Activated CD4-positive, alpha-beta T cell treated with anti-CD3 and anti-CD28 coated beads, Interleukin-2, amount 50 U/mL, for 16 hours (primary cell): ENCODE measurements at places on chromosomes 12 and 14.

DNA sequence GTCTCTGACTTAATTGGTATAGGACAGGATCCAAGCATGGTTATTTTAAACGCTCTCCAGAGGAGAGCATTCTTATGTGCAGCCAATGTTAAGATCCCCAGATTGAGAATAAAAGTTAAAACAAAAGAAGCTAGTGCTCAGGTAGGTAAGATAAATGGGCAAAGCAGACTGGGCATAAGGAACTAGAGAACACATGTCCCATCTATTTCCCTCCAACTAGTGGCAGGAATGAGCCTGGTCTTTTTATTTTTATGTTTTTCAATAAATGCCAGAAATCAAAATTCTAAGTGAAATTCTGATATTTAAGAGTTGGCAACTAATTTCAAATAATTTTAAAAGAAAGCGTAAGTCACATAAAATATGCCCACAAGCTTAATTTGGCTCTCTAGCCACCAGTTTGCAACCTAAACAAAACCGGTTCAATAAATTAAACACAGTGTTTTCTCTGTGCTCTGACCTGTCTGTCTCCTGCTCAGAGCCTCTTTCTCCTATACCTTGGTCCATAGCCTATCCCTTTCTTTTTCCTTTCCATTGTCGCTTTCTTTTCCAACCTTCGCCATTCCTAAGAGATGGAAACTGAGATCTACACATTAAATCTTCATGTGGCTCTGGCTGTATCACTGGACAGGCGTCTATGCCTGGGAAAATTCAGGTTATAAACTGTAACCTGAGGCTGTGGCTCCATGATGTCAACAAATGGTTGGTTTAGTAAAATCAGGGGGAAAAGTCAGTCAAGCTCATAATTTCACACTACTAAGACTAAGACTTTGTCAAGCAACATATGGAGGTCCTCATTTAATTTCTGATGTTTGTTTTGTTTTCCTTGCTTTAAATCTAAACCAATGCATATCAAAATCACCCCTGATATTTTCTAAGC, 5.5 kb downstream of the SLC38A1 start:
- no peak for DNase-seq

DNA sequence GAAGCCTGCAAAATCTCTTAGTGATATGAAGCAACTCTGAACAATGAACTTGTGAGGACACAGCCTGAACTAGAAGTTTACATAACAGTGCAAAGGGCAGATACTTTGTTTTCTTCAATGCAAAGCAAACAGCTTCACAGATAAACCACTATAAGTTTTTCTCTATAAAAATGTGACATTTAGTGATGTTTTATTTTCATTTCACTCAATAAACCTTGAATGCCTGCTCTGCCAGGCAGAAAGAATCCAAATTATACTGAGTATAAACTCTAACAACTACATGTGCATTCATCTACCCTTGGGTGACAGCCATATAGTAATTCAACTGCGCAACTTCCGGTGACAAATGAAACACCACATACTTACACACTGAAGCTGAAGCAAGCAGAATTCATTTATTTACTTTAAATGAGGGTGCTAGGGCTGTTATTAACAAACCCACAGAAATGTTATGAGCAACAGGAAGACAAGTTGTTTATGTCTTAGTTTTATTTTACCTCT, 10.3 kb downstream of the DCP1B start:
- peak; percentile 77 for DNase-seq

DNA sequence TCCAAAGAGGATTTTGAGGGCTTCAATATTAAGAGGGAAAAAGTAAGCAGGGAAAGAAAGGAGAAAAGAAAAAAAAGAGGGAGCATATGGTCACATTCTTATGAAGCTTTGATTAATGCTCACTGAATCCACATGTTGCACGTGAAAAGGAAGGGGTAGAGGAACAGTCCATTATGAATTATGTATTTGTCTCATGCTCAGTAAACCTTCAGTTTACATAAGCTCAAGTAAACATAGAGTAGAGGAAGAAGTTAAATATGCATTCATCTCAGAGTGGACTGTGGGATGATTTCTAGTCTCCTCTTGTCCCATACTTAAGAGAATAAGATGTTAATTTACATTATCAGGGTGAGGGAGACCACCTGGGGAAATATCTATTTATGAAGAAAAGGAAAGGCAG, 334.5 kb downstream of the IPO8 start:
- no peak for DNase-seq

DNA sequence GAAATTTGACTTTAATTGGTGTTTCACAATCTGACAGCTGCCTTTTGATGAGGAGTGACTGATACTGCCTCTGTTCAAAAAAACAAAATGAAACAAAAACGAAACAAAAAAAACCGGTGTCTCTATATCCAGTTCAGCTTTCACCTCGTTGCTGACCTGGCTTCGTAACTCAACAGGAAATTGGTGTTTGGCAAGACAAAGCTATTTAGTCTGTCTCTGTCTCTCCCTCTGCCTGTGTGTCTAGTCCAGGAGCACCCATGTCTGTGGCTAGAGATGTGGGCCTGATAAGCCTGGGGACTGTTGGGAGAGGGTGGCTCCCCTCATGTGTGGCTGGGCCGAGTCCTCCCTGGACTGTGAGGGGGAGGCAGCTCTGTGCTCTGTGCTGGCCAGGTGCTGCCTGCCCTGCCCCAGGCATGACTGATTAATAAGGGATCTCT, 11.3 kb downstream of the CACNA1C start:
- DNase-seq = peak; percentile 32

DNA sequence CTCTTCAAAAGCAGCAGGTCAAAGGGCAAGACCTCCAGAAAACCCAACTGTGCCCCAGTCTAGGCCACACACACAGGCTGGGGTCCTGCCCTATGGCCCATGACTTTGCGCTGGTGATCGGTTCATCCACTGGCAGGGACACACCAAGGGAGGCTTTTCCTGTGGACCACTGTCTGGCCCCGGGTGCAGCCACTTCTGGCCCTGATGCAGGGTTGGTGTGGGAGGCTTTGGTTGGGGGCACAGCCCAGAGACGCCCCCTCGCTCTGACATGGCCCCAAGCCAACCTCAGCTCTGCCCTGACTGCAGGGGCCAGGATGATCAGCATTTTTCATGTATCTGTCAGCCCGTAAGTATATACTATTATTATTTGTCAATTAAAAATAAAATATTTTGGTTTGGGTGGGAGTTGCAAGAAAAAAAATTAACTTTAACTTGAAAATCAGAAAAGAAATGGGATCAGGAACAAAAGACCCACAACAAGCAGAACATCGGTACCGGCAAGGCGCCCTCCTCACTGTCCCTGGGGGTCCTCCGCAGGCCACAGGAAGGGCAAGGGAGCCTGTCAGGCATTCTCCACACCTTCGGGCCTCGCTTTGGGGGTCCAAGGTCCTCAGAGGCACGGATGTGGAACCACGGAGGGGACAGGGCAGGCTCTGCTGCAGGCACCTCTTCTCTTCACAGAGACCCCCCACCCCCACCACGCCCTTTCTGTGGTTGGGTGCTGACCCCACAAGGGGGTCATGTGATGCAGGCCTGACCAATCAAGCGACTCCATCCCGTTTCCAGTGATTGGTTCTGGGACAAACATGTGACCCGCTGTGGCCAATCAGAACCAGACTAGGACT, 181.5 kb upstream of the SFSWAP start:
- DNase-seq = no peak

DNA sequence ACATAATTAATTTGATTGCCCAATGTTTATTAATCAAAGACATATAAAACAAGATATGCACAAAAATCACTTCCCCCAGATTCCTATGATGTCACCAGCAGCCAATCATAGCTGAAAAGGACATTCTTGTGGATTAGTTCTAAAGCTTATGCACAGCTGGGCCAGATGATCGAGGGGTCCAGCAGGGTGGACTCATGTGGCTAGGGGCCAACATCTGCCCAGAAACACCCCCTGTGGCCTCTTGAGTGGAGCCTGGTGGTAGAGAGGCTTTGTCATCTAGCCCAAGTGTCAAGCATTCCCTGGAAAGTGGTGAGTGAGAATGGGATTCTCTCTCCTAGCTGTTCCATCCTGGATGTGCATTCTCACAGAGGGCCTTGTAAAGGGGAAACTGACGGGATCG, 590.0 kb downstream of the BCL11B start:
- DNase-seq = no peak

- no peak for DNase-seq
Observed at GRCh38 chr12:78145398-78145797, 314.7 kb downstream of the NAV3 start.

- no peak for DNase-seq
Observed at GRCh38 chr12:54504550-54504949, 7.0 kb downstream of the NCKAP1L start.

- no peak for DNase-seq
Observed at GRCh38 chr14:36944307-36945010, 227.9 kb downstream of the SLC25A21 start.

DNA sequence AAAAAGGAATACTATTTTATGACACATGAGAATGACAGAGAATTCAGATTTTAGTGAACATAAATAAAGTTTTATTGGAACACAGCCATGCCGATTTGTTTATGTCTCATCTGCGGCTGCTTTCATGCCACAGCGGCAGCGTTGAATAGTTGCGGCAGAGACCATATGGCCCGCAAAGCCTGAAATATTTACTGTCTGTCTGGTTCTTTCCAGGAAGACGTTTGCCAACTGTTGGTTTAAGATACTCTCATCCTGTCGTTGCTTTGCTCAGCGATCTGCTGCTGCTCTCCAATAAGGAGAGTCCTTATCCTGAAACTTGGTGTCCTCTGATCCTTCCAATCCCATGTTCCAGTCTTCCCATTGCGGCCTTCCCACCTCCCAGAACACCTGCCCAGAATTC, 89.9 kb downstream of the SLC24A4 start:
- DNase-seq = no peak

DNA sequence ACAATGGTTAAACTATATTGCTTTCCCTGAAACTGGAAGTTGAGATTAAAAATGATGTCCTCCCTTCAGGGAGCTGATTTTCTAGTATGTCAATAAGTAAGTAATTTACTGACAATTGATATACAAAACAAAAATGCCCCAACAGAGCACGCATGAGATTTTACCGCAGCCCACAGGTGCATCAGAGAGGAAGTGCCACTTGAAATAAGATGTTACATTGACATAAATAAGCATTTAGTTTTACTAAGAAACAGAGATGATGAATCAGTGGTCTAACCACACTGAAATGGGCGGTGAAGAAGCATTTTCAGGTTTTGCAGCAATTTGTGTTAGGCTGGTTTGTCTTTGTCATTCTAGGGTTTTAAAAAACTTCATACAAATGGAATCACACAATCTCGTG, 8.8 kb upstream of the CLECL1 start:
- DNase-seq = peak; percentile 92

DNA sequence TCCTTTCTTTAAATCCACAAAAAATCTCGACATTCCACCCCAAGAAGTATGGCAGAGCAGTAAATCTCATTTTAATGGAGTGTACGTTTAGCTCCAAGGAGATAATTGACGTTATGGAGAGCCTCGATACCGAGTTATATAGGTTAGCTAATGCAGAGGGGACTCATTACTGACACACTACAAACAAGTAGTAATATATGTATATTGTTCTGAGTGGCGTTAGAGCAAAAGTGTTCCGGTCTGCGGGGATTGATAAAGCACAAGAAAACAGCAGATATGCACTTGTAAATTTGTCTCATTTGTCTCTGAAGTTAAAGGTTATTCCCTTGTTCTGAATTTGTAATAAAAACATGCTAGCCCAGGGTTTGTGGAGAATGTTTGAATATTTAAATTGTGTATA, 84.1 kb downstream of the BCL11B start:
- peak; percentile 69 for DNase-seq
